ENCODE measurements at places on chromosomes 16 and 17. TPM values are rescaled to one million over a fixed set of nuclear protein-coding genes. Genes with fewer than 3 reads are reported as not detected.

DNA sequence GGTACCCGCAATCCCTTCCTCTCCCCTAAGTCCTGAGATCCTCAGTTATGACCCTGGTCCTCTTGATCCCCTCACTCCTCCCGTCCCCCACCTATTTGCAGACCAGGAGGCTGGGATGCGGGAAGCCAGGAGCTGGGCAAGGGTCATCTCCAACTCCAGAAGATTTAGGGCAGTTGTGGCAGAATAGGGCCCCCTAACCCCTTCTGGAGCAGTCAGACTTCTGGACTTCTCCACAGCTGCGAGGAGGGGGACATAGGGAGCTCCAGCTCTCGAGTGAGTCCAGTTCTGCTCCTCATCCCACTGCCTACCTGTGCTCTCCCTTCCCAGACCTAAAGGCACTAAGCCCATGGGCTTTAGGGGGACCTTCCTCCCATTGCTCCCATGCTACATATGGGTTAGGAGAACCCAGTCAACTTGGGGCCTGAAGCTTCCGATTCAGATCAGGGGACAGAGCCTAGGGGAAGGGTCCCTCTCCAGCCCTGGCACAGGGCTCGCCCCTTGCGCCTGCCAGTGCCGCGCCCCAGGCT is 1.3 kb downstream of the WNK4 start:
- no peak for DNase-seq

DNA sequence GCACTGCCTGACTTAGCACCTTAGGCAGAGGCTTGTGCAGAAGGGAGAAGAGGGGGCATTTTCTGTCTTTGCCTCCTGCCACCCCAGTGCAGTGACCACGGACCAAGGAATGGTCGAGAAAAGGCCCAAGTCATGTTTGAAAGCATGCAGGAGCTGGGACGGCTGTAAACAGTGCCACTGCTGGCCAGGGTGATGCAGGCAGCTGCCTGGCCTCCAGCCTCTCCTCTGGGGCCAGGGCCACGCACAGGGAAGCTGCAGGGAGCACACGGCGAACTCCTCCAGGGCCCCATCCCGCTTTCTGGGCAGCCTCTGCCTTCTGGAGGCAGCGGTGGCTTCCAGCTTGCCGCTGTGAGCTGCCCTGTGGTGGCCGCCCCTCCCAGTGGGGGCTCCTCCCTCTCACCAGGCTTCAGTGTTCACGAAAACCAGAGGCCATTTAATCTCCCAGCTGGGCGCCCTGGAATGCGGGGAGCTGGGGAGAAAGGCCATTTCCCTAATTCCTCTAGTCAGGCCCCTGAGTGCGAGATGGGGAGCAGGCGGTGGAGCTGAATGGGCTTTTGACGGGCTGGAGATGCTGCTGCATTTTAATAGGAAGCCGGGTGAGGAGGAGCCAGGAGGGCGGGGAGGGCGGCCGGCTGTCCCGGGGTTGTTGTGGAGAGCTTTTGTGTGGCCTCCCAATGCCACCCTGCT is 28.7 kb upstream of the DNAI2 start:
- no peak for DNase-seq

CTRL gene
- 0.26 TPM for total RNA-seq

DNA sequence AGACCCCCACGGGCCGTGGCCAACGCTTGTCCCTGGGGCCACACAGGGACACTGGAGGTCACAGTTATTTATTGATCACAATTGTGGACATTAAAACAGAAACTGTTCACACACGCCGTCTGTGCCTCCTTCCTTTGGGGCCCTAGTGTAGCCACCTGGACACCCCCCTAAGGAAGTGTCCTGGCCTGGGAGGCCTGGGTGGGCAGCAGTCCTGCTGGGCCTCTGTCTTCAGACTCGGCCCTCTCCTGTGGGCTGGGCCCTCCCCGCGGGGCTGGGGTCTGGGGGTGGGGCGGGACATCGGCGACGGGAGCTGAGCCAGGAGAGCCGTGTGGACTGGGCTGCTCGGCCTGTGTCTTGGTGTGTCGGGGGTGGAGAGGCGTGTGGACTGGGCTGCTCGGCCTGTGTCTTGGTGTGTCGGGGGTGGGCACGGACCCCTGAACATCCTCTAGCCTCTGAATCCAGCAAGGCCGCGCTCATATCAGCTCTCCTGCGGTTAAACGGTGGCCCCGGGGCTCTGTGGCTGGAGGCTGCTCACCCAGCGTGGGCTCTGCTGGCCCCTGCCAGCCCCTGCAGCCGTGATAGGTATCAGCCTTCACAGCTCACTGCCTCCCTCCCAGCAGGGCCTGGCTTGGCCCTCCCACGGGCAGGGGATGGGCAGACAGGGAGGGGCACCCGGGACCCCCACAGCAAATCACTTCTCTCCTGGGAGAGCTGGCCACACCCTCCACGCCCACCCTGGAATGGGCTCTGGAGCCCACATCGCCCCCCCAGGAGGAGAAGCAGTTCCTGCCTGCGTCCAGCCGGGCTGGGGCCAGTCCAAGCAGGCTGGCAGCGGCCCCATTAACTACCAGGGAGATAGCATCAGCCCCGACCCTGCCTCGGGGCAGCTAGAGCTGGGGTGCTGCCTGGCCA is 1.1 kb upstream of the NHLRC4 start:
- DNase-seq: no peak

ATP1B2 gene
- total RNA-seq: not detected

CCL4L2 gene
- not detected for total RNA-seq

- DNase-seq: no peak
Measured at GRCh38 chr17:82225368-82226029, 3.3 kb upstream of the SLC16A3 start.

DNA sequence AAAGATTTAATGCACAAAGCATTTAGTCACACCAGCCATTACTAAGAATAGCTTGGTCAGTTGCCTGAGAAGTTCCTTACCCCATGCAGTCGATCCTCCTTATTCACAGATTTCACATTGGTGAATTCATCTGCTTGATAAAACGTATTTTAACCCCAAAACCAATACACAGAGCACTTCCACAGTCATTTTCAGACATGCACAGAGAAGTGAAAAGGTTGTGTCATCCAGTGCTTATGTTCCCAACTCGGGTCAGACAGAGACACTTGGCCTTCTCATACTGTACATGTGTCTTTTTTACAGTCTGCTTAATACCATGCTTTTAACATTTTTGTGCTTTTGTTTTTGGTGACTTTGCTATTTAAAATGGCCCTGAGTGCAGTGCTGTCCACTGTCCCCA is 219.7 kb downstream of the SPECC1 start:
- DNase-seq: no peak

GRCh38 chr17:34874478-34874877 is 86.8 kb downstream of the CCT6B start:
- DNase-seq: no peak

CSH1 gene
- not detected for total RNA-seq

DNA sequence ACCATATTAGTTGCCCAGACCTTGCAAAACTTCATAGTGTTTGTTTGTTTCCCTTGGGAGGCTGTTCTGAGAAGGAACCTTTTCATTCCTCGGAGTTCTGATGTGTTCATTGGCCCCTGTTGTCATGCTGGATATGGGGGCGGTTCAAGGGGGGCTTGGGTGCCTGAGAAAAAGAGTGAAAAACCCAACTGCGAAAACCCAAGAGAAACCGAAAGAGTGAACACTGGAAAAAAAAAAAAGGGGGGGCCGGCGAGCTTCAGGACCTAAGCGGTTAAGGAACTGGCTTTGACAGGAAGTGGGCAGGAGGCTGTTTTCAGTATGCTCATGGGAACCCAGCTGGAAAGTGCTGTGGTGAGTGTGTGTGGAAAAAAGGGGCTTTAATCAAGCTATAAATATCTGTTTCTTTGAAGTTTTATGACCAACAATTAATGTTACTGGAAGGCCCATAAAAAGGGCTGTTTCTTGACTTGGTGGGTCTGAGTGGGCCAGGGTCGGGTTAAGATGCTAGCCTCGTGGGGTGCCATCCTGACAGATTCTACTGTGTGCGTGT is 510.7 kb downstream of the MAF start:
- DNase-seq: no peak

GRCh38 chr17:72843591-72843990 is 248.9 kb downstream of the SLC39A11 start:
- DNase-seq: no peak

DNA sequence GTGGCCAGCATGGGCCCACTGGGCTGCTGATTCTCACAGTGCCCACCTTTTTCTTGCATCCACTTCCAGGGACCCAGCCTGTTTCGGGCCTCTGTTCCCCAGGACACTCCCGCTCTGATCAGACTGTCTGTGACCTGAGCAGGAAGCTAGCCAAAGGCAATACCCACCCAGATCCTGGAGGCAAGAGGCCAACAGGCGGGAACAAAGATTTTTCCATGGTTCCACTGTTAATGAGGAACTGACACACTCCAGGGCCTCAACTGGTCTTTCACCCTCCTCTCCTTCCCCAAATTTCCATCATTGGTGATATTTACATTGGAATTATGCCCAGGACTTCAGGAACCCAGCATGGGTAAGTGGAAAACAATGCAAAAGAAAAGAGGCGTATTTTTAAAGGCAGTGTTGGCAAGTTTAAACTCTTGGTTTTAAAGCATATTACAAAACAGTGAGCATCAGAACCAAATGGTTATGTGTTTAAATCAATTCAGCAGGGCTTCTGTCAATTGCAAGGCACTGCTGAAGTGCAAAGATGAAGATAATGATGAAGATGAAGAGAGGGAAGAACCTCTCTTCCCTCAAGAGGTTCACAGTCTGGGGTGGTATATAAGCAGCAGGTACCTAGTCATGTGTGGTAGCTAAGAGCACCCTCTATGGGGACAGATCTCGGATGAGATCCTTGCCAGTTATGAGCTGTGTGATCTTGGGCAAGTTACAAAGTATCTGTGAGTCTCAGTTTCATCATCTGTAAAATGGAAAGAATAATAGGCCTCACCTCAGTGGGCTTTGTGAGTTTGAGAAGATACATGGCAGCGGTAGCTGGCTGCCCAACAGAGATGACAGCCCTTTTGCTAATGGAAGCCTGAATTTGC is 14.4 kb upstream of the ATP2A3 start:
- peak; percentile 15 for DNase-seq

ACE gene
- total RNA-seq: not detected

DNA sequence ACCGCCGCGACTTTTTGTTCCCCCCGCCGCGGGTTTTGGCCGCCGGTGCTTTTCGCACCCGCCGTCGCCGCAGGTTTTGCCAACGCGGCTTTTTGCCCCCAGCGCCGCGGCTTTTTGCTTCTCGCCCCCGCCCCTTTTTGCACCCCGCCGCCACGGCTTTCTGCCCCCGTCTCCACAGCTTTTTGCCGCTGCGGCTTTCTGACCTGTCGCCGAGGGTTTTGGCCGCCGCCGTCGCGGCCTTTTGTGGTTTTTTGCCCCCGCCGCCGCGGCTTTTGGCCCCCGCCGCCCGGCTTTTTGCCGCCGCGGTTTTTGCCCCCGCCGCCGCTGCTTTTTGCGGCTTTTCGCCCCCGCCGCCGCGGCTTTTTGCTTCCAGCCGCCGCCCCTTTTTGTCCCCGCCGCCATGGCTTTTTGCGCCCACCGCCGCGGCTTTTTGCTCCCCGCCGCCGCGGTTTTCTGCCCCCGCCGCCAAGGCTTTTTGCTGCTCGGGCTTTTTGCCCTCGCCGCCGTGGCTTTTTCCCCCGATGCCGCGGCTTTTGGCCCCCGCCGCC is 151.1 kb downstream of the KCNJ18 start:
- DNase-seq: no peak

ALKBH5 gene
- 96.3 TPM for total RNA-seq

ARSG gene
- total RNA-seq: 0.90 TPM

DNA sequence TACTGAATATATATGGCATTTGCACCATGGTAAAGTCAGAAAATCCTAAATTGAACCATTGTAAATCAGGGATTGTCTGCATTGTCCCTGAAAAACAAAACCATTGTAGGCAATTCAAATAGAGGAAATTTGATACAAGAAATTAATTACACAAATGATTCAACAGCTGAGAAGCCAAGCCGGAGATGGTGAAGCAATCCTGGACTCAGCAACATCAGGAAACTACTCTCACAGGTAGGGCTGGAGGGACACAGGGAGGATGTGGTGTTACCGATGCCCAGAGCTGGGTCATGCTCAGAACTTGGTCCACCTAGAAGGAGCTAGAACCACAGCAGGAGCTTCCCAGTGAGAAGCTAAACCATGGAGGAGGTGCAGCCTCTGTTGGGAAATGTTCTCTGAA is 18.5 kb upstream of the SCNN1B start:
- peak; percentile 85 for DNase-seq

DNA sequence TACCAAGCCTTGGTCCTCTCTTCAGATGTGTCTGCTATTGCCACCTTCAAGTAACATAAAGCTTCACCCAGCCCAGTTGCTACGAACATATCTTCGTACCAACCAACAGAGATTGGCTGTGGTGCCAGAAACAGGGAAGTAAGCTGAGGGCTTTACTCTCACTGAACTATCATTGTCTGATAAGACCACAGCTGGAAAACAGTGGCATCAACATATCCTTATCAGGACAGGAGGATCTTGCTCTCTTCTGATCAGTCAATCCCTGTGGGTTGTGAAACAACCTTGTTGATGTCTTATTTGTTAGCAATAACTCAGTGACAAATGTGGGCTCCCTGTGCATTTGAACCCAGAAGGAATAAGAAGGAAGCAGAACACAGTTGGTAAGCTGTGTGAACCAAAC is 446.3 kb upstream of the MAF start:
- no peak for DNase-seq

GRCh38 chr16:13621639-13622038 is 298.3 kb upstream of the ERCC4 start:
- DNase-seq: no peak

KRT13 gene
- 112 TPM for total RNA-seq

ASGR1 gene
- total RNA-seq: 0.38 TPM

GRCh38 chr16:68003031-68003430 is 3.7 kb upstream of the DPEP2 start:
- DNase-seq: no peak

GRCh38 chr17:76905836-76906235 is 37.6 kb downstream of the MGAT5B start:
- no peak for DNase-seq

- peak; percentile 82 for DNase-seq
Measured at GRCh38 chr17:28524476-28525424, 18.6 kb downstream of the FOXN1 start.

GRCh38 chr17:36674278-36674650 is 72.9 kb downstream of the MRM1 start:
- DNase-seq: no peak

BAIAP3 gene
- 0.26 TPM for total RNA-seq

DNA sequence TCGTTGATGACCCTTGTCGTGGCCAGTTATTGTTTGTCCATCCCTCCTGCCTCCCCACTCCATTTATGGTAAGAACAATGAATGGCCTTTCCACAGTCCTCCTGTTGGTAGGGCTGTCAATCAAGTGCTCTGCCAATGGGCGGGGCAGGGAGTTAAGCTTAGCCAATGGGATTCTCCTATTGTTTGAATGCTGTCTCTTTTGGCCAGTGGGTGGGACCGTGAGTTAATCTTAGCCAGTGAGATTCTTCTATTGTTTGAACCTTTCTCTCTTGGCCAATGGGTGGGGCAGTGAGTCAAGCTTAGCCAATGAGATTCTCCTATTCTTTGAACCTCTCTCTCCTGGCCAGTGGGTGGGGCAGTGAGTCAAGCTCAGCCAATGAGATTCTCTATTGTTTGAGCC is 85.4 kb downstream of the IRX3 start:
- no peak for DNase-seq

OTOA gene
- not detected for total RNA-seq

Measured in bronchial epithelial cell (primary cell).